NB4 (cell line): ENCODE measurements at places on chromosomes 3 and 15.

GRCh38 chr3:123028233-123028828 is 768 bp upstream of the SEMA5B start:
- peak; percentile 77 for DNase-seq

- peak; percentile 75 for DNase-seq
Observed at GRCh38 chr15:85010386-85011159, 28.9 kb downstream of the PDE8A start.

DNA sequence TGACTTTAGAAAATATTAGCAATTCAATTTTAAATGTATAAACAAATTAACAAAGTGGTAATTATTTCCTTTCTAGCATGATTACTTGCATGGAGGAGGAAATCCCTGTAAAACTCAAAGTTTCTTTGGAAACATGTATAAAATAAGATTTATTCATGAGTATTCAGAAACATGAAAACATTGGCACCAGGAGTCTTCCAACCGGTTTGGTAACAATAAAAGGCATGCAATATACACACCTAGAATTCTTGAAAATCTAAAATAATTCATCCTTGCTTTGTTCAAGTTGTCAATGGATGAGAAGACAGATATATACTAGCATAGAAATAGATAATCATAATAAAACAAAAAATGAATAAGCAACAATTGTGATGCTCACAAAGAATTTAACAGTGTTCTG is 76.4 kb downstream of the ZPLD1 start:
- no peak for DNase-seq

GRCh38 chr15:33360886-33361285 is 50.1 kb downstream of the RYR3 start:
- no peak for DNase-seq

DNA sequence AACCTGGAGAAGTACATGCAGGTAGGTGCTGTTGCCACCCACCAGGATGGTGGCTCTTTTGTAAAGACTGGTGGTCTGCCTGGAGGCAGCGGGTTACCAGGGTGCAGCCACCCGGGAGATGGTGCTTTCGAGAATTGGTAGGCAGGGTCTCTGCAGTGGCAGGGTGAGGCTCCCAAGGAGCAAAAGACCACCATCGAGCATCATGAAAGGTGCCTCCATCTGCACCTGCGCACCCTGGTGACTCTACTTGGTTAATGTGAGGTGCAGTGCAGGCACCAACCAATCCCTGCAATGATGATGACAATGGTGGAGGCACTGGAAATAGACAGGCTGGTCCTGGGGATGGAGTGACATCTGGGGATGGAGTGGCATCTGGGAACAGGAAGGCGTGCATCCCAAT is 236.7 kb downstream of the ADAMTS17 start:
- DNase-seq = no peak
